Progenitor cell of endocrine pancreas (in vitro differentiated cells): ENCODE measurements at places on chromosomes 7 and 10.

DNA sequence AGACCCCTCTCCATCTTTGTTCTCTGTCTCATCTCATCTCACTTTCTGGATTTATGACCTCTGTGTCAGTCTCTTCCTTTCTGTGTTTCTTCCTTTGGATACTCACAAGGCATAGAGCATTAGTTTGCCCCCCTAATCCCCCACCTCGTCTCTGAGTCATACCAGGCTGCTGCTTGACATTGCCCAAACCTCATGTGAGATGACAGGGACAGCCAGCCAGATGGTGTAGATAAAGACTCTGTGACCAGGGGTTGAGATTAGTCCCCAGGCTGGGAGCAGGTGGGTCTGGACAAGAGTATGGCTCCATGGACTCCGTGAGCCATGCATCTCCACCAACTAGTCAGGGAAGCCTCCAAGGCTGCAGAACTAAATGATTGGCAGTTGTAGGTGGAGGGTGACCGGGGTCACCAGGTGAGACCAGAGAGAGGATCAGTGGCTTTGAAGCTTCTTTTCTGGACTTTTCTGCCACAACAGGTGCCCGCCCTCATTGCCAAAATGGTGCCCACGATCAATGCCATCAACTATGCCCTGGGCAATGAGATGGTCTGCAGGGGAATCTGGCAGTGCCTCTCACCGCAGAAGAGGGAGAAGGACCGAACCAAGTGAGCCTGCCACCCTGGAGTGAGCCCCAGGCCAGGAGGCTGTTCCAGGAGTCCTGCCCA, 13.3 kb downstream of the RGR start:
- no peak for DNase-seq

DNA sequence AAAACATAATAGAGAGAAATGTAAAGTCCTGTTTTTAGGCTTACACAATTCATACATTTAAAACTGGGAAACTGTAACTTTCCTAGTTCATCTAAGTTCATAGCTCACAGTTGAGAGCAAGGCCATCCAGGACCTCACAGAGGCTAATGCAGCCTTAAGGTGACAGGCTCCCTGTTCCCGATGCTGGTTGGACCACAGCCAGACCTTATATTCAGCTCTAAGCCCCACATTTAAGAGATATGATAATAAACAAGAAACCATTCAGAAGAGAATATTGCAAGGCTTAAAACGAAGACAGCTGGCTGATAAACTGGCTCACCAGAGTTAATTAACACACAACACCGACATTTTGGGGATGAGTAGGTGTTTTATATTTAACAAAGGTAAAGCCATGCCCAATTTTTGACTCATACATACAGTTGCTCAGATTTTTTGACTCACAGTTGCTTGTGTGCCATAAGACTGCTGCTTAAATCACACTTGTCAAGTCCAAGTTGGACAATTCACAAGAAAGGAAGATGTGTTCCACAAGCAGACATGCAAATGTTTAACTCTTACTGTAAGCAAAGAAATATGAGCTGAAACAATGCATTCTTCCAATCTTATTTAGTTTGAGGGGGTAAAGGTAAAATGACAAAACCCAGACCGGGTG, 41.1 kb upstream of the TMEM213 start:
- DNase-seq, result no peak

GRCh38 chr7:66335318-66335717, 130.2 kb downstream of the TPST1 start:
- DNase-seq, result no peak

DNA sequence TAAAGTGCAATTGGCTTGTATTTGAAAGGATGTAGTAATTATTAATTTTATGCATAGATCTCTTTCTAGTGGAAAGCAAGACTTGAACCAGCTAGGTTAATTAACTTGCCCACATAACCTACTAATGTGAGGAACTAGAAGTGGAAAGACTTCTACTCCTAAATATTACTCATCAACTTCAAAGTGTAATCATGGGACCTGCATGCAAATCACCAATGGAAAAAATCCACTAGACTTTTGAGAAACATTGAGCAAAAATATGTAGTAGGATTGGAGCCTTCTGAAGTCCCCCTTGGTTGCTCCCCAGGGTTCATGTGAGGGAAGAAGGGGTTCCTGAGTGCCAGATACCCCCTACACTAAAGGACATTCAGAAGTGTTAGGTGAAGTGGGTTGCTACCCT, 240.2 kb downstream of the PTEN start:
- no peak for DNase-seq

GRCh38 chr7:117347480-117347879, 24.6 kb upstream of the WNT2 start:
- no peak for DNase-seq

DNA sequence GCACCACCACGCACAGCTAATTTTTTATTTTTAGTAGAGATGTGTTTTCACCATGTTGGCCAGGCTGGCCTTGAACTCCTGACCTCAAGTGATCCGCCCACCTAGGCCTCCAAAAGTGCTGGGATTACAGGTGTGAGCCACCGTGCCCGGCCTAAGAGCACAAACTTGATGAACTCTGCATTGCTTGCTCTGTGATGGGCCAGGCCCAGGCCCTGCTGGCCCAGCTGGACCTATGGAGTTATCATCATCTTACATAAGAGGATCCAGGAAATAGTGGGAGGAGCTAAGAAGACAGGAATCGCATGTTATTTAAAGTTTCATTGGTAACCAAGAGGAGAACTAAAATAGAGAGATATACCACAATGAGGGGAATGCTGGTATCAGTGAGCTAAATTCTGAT, 86.9 kb downstream of the DAGLB start:
- no peak for DNase-seq

- no peak for DNase-seq
These were observed 292.8 kb downstream of the SFMBT2 start for GRCh38 chr10:7117806-7118674.

DNA sequence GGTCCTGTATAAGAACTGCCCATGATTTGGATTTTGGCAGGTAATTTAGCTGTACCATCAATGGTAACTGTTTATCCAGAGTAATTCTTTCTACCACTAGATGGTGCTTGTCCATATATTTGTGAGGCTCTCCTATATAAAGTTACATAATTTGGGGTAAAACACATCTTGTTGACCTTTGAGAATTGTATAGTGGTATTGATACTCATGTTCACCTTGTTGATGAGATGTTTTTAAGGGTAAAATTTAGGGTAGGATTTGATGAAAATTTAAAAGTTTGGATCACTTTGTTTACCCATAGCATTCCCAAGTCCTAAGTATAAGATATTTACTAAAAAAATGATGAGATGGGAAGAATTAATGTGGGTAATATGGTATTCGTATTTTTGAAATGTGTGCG, 31.6 kb downstream of the ST7 start:
- no peak for DNase-seq

DNA sequence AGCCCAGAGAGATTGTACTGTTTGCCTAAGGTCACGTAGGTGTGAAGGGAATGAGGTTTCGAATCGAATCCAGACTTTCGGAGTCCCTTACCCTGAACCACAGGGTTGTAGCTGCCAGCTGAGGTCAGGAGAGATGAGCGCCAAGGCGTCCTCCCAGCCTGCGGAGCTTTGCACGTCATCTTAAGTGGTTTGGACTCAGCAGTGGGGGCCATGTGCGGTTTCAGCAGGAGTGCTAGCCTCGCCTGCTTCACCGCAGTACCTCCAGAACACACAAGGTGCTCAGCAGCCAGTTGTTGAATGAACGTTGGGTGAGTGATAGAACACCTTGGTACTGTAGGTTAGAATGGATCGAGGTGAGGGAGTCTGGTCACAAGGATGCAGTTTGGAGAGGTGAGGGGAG, 74.9 kb upstream of the PPIF start:
- no peak for DNase-seq

- DNase-seq, result no peak
These were observed 172.6 kb upstream of the NRP1 start for GRCh38 chr10:33506838-33507661.

DNA sequence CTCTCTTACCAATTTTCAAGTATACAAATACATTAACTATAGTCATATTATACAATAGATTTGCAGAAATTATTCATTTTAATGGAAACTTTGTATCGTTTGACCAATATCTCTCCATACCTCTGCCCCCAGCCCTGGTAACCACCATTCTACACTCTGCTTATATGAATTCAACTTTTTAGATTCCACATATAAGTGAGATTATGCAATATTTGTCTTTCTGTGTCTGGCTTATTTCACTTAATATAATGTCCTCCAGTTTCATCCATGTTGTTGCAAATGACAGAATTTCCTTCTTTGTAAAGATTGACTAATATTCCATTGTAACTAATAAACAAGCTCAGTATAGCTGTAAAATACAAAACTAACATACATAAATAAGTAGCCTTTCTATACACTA, 55.4 kb downstream of the A1CF start:
- DNase-seq, result no peak

DNA sequence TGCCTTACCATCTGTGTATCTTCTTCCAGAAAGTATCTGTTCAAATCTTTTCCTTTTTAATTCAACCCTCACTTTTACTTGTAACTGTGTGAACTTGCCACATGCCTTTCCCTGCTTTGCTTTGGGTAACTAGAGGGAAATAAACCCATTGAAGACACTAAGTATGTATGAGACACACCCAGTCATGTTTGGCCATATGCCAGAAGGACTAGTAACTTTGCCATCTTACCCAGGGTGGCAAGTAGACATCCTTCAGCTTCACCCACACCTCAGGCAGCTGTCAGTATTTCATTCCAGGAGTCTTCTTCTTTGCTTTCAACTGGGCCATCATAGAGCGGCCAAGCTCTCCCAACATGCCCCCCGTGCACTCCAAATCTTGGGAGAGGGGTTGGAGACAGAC, 323.1 kb downstream of the TNS3 start:
- no peak for DNase-seq

GRCh38 chr7:40200791-40201190, 66.0 kb downstream of the SUGCT start:
- no peak for DNase-seq

DNA sequence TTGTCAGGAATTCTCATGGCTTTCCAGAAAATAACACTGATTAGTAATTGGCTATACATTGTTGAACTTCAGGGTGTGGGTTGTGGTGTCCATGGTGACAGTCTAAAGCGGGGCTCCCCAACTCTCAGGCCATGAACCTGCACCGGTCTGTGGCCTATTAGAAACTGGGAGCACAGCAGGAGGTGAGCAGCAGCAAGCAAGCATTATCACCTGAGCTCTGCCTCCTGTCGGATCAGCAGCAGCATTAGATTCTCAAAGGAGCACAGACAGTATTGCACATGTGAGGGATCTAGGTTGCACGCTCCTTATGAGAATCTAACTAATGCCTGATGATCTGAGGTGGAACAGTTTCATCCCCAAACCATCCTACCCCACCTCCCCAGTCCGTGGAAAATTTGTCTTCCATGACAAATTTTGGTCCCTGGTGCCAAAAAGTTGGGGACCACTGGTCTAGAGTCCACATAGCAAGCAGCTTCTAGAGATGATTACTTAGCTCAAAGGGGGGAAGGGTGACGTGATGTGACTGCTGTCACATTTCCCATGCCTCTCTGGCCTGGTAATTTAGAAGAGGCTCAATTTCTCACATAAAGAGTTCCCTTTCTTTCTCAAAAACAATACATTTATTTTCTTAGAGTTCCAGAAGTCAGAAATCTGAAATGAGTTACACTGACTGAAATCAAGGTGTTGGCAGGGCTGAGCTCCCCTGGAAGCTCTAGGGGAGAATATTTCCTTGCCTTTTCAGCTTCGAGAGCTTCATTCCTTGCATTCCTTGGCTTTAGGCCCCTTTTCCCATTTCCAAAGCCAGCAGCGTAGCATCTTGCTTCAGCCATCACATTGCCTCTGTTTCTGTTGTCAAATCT, 17.6 kb upstream of the FAM221A start:
- no peak for DNase-seq

GRCh38 chr10:13492493-13493180, 36.2 kb downstream of the BEND7 start:
- no peak for DNase-seq

DNA sequence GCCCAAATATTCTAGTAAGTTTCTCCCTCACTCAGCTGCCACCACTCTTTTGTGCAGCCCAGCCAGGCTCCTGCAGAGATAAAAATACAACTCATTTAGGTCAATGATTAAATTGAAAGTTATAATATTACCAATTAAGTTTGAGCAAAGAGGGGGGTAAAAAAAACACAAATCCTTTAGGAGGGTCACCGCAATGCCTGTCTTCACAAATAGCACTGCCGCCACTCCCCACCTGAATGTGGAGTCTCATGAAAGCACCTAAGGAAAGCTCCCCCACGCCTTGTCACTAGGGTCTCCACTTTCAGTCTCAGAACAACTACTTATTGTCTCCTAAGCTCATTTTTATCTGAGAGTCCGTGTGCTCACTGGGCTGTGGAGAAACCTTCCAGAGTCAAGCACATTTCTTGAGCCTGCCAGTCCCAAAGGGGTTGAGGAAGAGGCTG, 148.7 kb downstream of the FGFR2 start:
- no peak for DNase-seq

DNA sequence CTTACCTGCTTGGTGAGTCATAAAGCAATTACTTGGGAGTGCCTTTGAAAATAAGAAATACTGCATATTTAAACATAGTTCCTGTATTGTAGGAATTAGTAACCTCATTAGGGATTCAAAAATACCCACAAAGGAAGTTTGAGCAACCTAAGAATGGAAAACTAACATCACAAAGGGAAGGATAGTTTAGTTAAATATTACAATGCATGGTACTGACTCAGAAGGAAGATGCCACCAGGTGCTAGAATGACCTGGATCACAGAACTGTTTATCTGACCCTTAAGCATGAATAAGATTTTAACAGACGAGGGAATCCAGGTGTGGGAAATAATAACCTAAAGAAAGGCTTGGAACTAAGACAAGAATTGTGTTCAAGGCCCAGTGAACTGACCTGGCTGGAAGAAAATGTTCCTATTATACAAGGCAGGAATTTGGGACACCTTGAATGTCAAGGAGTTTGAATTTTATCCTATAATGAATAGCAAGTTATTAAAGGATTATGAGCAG, 106.4 kb downstream of the GSAP start:
- no peak for DNase-seq

DNA sequence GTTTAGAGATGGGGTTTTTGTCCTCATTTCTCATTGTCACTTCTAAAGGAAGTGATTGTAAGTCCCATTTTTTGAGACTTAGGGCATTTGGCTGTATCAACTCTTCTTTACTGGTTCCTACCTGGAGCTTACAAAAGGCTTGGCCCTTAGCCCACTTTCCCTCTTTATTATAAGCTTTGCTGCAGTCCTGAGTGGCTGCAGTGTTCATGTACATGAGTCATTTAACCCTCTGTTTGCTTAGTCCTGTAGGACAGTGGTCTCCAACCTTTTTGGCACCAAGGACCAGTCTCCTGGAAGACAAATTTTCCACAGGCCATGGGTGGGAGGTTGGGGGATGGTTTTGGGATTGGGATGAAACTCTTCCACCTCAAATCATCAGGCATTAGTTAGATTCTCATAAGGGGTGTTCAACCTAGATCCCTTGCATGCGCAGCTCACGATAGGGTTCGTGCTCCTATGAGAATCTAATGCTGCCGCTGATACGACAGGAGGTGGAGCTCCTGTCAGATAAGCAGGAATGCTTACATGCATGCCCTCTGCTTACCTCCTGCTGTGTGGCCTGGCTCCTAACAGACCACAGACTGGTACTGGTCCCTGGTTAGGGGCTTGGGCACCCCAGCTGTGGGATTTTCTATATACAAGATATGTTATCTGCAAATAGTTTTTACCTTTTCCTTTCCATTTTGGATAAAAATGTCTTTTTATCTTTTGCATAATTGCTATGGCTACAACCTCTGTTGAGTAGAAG, 99.7 kb downstream of the CCSER2 start:
- no peak for DNase-seq

- no peak for DNase-seq
These were observed 143.7 kb upstream of the RNF32 start for GRCh38 chr7:156496865-156497264.

GRCh38 chr7:24871770-24872169, 108.2 kb downstream of the OSBPL3 start:
- DNase-seq, result no peak
